ENCODE measurements at places on chromosomes 13 and 19. TPM values are rescaled to one million over a fixed set of nuclear protein-coding genes. Genes with fewer than 3 reads are reported as not detected.

The LIG1 gene
- 136 TPM for total RNA-seq

The SHISA2 gene
- total RNA-seq: 0.13 TPM

The NLRP9 gene
- total RNA-seq: not detected

The CPT1C gene
- total RNA-seq: 0.32 TPM

The CALR3 gene
- not detected for total RNA-seq

The NANOS2 gene
- total RNA-seq: not detected

The ZNF441 gene
- 5.4 TPM for total RNA-seq

The ZNF524 gene
- 13.2 TPM for total RNA-seq

The FUT6 gene
- total RNA-seq: not detected

The CEACAM19 gene
- 0.23 TPM for total RNA-seq

The ZNF226 gene
- total RNA-seq: 4.6 TPM

The ELANE gene
- total RNA-seq: not detected

The RFPL4AL1 gene
- total RNA-seq: not detected

The LGALS4 gene
- 0.65 TPM for total RNA-seq

The F10 gene
- not detected for total RNA-seq

The RHPN2 gene
- 3.5 TPM for total RNA-seq

The CIRBP gene
- total RNA-seq: 207 TPM

The GPR18 gene
- 13.7 TPM for total RNA-seq

The CACNA1A gene
- 0.44 TPM for total RNA-seq

Data from activated CD8-positive, alpha-beta memory T cell treated with anti-CD3 and anti-CD28 coated beads for 36 hours (primary cell).